ENCODE measurements at places on chromosomes 7 and 10.

DNA sequence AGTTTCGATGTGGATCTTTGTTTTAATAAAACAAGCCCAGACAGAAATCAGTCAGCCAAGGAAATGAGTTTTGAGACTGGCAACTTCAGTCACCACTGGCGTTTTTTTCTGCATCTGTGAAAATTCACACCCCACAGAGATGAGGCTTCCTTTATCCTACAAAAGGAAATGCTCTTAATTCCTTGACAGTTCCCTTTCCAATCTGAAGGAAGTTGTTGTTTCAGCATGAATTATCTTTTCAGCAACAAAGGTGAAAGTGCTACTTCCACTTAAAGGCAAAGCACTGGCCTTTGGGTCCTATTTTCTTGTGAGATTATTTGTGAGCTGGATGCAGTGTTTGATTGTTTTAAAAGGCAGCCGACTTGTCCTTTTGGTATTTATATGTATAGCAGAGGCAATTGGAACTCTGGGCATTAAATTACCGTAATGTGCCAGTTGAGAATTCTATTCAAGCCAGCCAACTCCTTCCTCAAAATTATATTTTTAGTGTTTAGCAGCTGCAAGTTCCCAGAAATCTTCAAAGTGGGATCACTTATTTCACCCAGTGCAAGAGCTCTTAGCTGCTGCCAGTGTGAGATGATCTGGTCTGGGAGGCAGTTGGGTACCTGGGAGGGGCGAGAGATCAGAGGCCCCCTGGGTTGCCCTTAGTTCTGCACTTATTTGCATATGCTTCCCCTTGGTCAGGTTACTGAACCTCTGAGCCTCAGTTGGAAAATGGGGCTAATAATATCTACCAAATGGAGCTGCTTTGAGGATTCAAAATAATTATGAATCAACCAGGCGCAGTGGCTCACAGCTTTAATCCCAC lies 427.1 kb downstream of the GALNT17 start:
- DNase-seq, result no peak

DNA sequence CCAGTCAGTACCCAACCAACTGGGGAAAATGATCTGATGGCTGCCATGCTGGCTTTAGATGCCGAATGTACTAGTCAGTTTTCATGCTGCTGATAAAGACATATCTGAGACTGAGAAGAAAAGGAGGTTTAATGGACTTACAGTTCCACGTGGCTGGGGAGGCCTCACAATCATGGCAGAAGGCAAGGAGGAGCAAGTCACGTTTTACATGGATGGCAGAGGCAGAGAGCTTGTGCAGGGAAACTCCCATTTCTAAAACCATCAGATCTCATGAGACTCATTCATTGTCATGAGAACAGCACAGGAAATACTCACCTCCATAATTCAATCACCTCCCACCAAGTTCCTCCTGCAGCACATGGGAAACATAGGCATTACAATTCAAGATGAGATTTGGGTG lies 508.9 kb upstream of the NRP1 start:
- DNase-seq, result no peak

GRCh38 chr7:27516421-27516820 lies 146.3 kb downstream of the HIBADH start:
- DNase-seq, result no peak

GRCh38 chr7:76356823-76357222 lies 2.0 kb downstream of the YWHAG start:
- no peak for DNase-seq

- no peak for DNase-seq
Measured at GRCh38 chr7:108103558-108104298, 26.4 kb downstream of the LAMB4 start.

DNA sequence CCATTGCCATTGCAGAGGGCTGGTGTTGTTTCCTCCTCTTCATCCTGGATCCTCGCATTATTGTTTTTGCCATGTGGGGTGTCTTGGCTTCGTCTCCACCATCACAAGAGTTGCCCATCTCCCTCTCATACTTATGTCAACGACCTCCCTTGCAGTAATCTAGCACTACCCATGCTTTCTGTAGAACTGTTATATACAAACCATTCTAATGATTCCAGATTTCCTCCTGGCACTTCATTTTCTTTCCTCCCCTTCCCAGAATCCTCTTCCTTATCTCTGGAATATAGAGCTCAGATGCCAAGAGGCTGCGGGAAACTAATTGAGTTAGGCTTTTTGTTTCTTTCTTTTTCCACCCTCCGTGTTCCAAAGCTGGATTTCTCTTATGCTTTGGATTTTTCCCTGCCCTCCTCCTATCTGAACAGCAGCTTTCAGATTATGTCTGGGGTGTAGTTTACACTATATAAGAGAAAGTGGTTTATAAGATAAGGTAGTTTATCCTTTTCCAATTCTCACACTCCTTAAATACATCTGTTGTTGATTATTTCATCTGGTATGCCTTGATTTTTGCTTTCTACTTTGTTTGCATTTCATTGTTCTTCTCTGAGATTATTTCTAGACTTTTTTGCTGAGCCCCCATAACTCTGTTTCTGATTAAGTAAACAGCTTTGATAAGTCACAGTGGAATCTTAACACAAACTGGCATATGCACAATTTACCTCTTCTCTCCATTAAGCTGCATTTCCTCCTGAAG lies 264.1 kb downstream of the BICC1 start:
- DNase-seq, result no peak

- DNase-seq, result no peak
Measured at GRCh38 chr10:60237977-60238758, 151.5 kb downstream of the ANK3 start.

GRCh38 chr10:93412801-93413200 lies 69.3 kb downstream of the MYOF start:
- no peak for DNase-seq
